Activated CD8-positive, alpha-beta memory T cell treated with anti-CD3 and anti-CD28 coated beads for 1 hour (primary cell): ENCODE measurements at places on chromosomes 11 and 22.

DNA sequence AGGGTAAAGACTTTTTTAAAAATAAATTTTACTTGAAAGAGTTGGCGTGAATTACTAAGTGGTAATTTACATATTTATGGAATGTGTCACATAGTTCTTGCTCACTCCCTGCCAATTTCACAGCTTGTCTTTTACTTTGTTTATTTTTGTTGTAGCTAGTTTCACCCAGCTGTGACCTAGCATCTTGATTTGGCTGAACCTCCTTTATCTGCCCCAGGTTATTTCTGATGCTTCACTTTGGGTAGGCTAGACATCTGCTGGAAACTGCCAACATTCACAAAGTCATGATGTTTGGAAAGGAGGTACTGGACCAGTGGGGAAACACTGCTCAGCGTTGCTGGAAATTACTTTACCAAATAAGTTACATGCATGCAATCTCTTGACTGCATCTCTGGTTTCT is 1676.0 kb upstream of the RAG2 start:
- DNase-seq = no peak

GRCh38 chr11:6900327-6900999 is 8.2 kb upstream of the OR2D2 start:
- no peak for DNase-seq

DNA sequence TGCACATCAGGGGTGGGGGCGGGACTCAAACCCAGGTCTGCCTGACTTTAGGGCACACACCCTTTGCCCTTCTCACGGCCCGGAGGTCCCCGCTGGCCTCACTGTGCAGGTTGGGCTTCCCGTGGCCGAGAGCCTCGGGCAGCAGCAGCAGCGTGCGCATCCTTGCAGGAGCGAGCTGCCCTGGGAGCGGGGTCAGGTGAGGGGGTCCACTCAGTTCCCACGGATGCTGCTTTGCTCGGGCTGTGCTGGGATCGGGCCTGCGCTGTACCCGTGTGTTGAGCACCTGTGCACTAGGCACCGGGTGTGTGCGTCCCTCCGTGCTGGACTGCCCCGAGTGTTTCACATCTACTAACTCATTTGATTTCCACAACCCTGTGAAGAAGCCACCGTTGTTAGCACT is 25.1 kb downstream of the PRR5 start:
- no peak for DNase-seq

DNA sequence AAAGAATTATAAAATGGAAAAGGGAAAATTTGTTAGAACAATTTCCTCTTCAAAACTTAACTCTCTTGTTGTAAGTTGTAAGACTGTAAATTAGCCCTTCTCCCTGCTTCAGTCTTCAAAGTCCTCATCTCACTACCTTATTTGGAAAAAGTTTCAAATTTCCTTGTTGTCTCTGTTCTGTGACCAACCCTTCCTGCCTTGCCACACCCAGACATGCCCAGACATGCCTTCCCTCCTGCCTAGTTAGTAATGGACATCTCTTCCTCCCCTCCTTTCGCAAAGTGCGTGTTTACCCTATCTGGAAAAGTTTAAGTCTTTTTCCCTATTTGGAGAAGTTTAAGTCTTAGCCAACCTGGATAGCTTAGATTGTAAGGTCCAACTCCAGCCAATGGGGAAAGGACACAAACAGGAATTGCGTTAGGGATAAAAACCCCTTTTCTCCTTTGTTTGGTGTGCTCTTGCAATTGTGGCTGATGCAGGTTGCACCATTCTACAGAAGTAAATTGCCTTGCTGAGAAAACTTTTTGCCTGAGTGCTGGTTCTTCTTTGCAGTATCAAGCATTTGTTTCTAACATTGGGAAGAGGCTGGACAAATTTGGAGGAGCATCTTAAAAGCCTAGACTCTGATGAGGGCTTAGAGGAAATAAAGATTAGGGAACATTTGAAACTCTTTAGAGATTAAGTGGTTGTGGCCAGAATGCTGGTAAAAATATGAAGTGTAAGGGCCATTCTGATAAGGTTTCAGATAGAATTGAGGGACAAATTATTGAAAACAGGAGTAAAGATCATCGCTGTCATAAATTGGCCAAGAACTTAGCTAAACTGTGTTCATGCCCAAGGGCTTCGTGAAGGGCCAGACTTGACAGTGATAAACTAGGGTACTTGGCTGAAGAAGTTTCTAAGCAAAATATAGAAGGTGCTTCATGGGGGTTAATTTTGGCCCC is 15.4 kb downstream of the OR52K2 start:
- DNase-seq = no peak

DNA sequence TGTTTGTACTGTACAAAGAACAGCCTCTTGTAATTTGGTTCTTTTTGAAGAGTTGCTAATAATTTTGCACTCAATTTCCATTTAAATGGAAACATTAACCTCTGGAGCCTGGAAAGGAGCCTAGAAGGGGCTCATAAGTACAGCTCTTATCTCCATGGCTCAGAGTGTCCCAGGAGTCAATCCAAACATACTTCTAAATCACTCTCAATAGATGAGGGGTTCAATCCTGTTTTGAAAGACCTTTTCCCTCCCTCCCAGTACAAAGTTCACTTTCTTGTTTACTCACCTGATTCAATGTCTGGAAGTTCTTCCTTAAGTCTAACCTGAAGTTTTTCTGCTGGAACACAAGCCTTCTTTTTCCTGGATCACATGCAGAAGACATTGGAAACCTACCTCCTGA is 273.0 kb upstream of the PLET1 start:
- DNase-seq = no peak

- DNase-seq = no peak
These were observed 73.0 kb downstream of the CD44 start for GRCh38 chr11:35211952-35212351.

- DNase-seq = no peak
These were observed 129.9 kb downstream of the KCNC1 start for GRCh38 chr11:17864478-17864941.

- no peak for DNase-seq
These were observed 310.8 kb upstream of the SORL1-AS1 start for GRCh38 chr11:121763526-121763925.

- DNase-seq = no peak
These were observed 56.5 kb downstream of the MIAT start for GRCh38 chr22:26713823-26714449.
